Esophagus muscularis mucosa (tissue), 4 donors: ENCODE measurements at places on chromosomes 6 and 20.

DNA sequence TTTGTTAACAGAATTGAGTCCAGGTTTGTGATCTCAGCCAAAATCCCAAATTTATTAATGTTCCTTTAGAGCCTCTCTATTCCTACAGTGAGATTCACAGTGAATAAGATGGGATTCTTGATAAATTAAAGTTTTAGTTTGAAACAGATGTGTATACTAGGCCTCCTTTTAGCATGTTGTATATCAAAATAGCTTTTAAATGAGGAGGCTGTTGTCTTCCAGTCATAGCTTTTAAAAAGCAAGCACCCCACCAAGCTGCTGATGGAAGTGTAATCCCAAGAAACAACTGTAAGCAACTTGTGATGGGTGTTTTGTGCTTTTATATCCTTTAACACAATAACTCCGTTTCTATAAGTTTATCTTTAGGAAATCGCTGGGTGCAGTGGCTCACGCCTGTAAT lies 7.0 kb downstream of the GTF2H5 start:
- H3K27ac ChIP-seq: no peak overlapping the region
- H3K4me1 ChIP-seq: peaks cover 42% of the 10 kb centered on the region
- H3K4me3 ChIP-seq: no peak overlapping the region
- no peak for DNase-seq
- no peaks in the 10 kb centered on the region for H3K27me3 ChIP-seq

DNA sequence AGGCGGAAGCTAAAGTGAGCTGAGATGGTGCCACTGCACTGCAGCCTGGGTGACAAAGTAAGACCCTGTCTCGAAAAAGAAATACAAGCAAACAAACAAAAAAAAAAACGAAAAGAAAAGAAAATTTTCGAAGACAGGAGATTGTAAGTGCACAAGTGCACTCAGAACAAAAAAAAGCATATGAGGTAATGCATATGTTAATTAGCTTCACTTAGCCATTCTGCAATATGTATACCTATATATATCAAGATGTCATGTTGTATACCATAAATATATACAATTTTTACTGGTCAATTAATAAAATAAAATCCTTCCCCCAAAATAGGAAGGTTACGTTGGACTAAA lies 127.5 kb downstream of the RIN2 start:
- no peak for DNase-seq
- no peaks in the 10 kb centered on the region for H3K36me3 ChIP-seq
- H3K4me3 ChIP-seq: peak overlapping the region; percentile 43
- H3K27ac ChIP-seq: peak overlapping the region; percentile 87

DNA sequence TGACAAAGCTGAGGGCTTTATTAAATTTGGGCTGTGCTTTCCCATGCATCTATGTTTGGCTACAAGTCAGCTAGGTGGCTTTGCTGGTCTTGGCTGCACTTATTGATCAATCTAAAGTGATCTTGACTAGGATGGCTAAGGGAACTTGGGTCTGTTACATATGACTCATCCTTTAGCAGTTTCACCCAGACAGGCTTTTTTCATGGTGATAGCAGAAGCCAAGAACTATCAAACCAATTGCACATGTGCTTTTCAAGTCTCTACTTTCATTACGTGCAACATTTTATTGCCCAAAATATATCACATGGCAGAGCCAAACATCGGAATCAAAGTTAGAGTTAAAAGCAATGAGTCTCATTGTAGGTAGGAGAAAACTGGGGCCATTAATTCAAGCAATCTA lies 626.3 kb downstream of the TENT5A start:
- no peaks in the 10 kb centered on the region for H3K4me1 ChIP-seq
- DNase-seq: no peak
- no peaks in the 10 kb centered on the region for H3K27me3 ChIP-seq
- no peak overlapping the region for H3K4me3 ChIP-seq

DNA sequence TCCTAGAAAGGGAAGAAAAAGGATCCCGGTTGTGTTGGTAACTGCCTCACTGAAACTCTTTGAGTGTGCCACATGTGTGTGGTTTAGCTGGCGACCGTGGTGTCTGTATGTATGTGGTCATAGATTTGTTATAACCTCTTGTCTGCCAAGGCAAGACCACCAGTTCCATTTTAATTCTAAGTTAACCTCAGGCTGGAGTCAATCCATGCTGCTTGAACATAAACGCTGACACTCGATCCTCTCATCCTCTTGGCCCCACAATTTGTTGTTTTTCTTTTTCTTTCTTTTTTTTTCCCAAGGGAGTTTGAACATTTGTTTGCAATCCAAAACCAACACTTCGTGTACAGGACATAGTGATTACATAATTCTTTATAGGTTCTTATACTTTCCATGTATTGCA lies 318.9 kb upstream of the JAG1 start:
- no peak for DNase-seq
- H3K27ac ChIP-seq: no peak overlapping the region
- no peak overlapping the region for H3K4me3 ChIP-seq

- DNase-seq: no peak
- H3K27ac ChIP-seq: no peak overlapping the region
- H3K36me3 ChIP-seq: peaks cover 80% of the 10 kb centered on the region
These were observed 119.0 kb downstream of the AGPAT4 start for GRCh38 chr6:161154796-161155335.

GRCh38 chr6:34232901-34233300 lies 3.8 kb upstream of the HMGA1 start:
- H3K4me1 ChIP-seq: peaks cover 12% of the 10 kb centered on the region
- no peak for DNase-seq
- H3K36me3 ChIP-seq: no peaks in the 10 kb centered on the region
- H3K4me3 ChIP-seq: no peak overlapping the region
- no peak overlapping the region for H3K27ac ChIP-seq
